ENCODE measurements at places on chromosomes 6 and 20.

GRCh38 chr6:142416179-142416578, 114.4 kb downstream of the ADGRG6 start:
- DNase-seq: no peak

GRCh38 chr6:36725581-36725980, 28.0 kb downstream of the RAB44 start:
- no peak for DNase-seq

DNA sequence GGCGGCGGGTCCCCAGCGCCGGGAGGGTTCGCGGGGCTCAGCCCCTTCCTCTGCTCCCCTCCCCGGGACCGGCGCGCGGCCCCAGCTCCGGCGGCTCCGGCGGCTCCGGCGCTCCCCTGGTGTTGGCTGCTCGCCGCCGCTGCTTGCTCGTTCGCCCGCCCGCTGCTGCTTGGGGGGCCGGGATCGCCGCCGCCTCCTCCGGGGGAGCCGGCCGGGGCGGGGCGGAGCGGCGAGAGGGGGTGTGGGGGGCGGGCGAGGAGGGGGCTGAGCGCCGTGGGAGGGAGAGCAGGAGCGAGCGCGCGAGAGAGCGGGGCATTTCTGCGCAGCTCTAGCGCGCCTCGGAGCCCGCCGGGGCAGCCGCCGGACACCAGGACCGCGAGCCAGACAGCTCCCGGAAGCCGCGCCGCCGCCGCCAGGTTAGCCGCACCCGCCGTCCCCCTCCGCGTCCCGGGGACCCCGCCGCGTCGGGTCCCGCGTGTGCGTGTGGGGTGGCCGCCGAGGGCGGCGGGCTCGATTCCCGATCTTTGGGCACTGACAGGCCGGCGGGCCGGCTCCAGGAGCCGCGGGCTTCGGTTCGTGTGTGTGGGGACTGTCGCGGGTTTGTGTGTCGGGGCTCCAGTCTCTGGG, 62.0 kb upstream of the EPB41L1 start:
- DNase-seq: no peak

DNA sequence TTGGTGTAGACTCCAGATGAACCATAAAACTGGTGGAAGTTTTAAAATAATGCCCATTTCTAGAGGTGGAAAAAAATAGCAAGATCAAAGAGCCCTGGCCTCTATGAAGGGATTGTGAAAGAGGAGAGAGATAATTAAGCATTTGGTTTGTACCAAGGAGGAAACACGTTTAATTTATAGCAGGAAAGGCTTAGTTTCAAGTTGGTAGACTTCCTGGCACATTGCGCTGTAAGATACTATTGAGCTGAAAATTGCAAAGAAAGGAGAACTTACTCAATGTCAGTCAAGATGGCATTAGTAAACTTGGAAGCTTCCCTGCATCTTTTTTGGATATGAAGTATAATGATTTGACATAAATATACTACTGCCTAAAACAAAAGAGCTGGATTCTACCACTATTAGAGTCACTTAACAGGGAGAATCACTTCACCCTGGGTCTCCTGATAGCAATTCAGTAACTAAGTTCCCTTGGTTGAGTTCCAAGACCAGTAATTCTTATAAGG, 24.4 kb downstream of the MARCKS start:
- DNase-seq: no peak

- no peak for DNase-seq
These were observed 123.9 kb downstream of the COL12A1 start for GRCh38 chr6:75081921-75082320.

- DNase-seq: no peak
These were observed 16.2 kb downstream of the ADGRB3 start for GRCh38 chr6:68651011-68651985.

- DNase-seq: no peak
These were observed 28.3 kb downstream of the METTL24 start for GRCh38 chr6:110329714-110330436.

GRCh38 chr6:91213229-91213901, 626.5 kb upstream of the MAP3K7 start:
- DNase-seq: no peak

- no peak for DNase-seq
These were observed 72.4 kb downstream of the ASCC3 start for GRCh38 chr6:100808638-100809275.

DNA sequence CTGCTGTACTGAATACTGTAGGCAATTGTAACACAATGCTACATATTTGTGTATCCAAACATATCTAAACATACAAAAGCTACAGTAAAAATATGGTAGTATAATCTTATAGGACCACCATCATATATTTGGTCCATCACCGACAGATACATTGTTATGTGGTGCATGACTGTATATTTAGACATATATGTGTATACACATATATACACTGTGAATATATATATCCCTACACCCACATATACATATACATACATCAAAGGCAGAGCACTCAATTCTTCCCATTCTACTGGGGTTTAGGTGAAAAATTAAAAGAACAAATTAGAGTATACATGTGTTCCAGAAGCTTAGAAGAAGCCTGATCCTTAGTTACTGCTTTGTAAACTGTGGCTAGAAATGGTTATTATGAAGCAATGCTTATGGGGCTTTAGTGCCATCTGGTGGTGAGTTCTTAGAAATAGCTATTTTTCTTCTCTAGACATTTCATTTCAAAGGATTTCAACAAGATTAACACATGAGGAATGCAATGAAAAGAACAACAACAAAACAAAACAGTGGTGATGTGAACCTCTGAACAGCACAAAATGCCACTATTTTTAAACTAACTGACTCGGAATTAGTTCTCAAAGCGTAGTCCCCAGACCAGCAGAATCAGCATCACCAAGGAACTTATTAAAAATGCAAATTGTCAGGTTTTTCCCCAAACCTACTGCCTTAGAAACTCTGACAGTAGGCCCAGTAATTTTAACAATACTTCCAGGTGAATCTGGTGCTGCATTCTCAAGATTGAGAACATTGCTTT, 38.0 kb downstream of the PKHD1 start:
- peak; percentile 38 for DNase-seq

DNA sequence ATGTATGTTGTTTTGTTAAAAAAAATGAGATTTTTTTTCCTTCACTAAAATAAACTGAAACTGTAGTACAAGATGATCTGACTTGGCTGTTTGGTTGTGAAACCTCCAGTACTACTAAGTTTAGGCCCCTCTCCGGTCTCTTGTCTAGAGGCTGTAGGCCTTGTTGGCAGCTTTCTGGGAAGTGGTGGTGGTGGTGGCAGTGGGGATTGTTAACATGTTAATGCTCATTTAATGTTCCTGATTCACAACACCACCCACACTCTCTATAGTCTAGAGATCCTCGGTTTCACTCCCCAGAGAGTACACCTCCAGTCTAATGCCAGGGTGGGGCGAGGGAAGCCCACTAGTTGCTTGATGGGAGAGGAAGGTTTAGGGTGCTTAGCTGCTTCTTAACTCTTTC, 24.1 kb downstream of the STK4 start:
- DNase-seq: peak; percentile 81

DNA sequence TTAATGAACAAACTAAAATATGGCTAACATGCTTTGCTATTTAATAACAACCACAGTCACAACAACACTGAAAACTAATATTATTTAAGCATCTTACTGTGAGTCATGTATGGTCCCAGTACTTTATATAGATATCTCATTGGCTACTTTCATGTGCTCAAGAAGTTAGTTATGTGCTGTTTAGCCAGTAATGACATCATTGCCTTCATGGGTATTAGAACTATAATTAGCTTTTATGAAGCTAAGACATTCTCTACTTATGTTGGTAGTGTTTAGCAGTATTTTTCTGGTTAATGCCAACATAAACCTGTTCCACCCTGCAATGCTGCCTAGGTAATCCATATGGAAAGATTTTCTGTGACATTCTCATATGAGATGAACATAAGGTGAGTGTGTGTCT, 56.1 kb downstream of the ADGRG6 start:
- no peak for DNase-seq

DNA sequence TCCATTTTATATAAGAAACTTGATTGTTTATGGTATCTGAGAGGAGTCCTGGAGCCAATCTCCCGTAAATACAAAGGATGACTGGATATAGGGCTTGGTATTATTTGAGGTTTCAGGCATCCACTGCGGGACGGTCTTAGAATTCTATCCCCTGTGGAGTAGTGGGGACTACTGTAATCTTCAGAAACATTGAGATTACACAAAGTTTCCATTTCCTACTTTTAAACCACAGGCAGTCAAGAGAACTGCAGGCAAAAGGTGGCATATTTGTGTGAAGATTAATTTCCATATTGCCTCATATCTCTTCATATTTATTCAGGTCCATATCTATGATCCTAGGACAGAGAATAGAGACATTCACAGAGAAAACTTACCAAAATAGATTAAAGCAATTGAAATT, 586.2 kb downstream of the PHF3 start:
- DNase-seq: no peak

GRCh38 chr6:760982-761955, 68.3 kb upstream of the EXOC2 start:
- DNase-seq: no peak

GRCh38 chr6:30897882-30898281, 10.1 kb upstream of the GTF2H4 start:
- no peak for DNase-seq

- no peak for DNase-seq
These were observed 6.8 kb downstream of the PROKR2 start for GRCh38 chr20:5309971-5310370.

DNA sequence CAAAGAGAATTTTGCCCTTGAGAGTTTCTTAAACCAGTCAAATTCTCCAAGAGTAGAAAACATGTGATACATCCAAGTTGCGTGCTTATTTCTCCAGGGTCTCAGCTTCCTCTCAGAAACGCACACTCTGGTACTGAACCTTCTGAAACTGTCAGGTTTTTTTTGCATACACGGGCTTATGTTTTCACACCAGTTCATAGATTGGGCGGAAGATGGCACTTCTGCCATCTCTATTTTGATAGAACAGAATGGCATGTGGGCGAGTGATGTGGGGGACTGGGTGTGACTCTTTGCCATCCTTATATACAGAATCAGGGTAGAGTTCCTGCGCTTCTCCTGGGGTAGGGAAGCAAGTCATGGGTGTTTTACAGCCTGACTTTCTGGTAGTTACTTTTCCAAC, 56.4 kb downstream of the ADTRP start:
- peak; percentile 34 for DNase-seq

DNA sequence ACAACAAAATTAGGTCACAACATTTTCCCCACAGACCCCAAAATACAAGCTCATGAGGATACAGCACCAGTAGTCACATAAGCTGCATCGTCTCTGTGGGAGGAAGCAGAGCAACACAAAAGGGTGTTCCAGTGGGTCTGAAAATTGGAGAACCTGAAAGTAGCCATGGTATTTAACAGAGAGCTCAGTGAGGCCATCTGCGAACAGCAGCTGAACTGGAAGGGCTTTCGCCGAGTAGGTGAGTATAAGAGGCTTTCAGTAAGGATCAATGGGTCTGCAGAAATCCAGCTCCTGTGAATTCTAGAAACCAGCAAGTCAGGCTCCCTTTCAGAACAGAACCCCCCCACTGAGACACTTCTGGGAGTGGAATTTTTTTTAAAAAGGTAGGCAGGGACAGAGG, 120.0 kb upstream of the RREB1 start:
- DNase-seq: no peak

DNA sequence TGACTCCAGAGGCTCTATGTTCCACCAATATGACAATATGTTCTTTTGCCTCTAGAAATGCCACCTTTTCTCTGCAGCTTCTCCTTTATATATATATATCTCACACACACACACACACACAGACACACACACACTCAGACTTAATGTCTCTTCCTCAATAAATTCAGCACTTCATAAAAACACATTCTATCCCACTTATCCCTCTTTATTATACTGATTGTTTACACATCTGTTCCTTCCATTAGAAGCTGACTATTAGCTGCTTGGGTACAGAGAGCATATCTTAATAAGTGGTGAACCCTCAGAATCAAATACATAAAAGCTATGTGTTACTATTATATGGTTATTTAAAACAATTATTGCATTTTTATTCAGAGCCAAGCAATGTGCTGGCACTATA, 23.3 kb downstream of the NRSN1 start:
- no peak for DNase-seq

DNA sequence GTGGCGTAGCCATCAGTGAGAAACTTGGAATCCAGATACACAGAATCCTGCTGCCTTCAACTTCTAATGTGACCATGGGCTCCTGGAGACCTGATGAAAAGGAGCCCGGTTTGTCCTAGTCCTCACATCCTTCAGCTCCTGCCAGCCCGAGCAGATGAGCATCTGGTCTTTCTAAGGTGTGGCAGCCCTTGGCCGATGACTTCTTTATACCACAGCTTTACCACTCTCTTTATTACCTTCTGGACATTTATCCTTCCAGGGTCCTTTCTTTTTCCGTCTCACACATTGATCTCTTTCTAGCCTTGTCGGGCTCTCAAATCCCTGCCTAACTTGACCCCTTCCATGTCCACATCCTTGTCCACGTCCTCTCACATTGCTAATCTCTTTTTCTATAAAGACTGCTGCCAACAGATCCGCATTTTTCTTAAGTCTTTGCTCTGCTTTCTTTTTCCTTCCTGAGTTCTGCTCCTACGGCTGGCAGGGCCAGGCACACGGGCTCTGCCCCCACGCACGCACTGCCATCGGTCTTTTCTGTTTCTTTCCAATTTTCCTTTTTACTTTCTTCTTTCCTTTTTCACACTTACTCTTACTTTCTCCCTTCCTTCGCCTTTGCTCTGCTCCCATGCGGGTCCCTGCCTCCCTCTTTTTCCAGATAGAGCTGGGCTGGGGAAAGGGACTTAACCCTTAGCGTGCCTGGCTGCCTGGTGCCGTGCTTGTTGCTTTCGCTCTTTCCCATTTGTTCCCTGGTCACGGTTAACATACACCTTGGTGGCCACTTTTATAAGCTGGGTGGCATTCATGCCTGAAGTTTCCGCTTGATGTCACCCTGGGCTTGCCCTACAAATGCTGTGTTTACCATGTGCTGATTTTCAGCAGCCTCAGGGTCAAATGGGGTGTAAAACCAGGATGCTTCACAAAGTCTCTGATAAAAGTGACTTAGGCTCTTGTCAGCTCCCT, 9.4 kb upstream of the GMPR start:
- DNase-seq: no peak

GRCh38 chr6:43277643-43278523, 20.2 kb upstream of the SLC22A7 start:
- no peak for DNase-seq

GRCh38 chr6:104795363-104795762, 64.4 kb downstream of the HACE1 start:
- no peak for DNase-seq

All from activated CD4-positive, alpha-beta T cell treated with anti-CD3 and anti-CD28 coated beads, Interleukin-10, Interleukin-2, amounts not matched to agents 100 ng/mL and 50 ng/mL, durations not matched to agents 16 hours and 8 hours (primary cell).